Adrenal gland (tissue), 19 donors: ENCODE measurements at places on chromosomes 3 and 15.

GRCh38 chr3:123290962-123291361, 89.2 kb downstream of the SEC22A start:
- DNase-seq: no peak

- DNase-seq: no peak
These were observed 42.1 kb upstream of the NSMCE3 start for GRCh38 chr15:29311696-29312095.

- no peak for DNase-seq
These were observed 80.6 kb upstream of the CTNNB1 start for GRCh38 chr3:41118461-41119390.

GRCh38 chr3:106327696-106328025, 458.8 kb upstream of the CBLB start:
- DNase-seq: no peak

- no peak for DNase-seq
These were observed 36.5 kb downstream of the DAPK2 start for GRCh38 chr15:64009798-64010261.

- DNase-seq: no peak
These were observed 15.4 kb upstream of the RPL24 start for GRCh38 chr3:101701696-101702634.

DNA sequence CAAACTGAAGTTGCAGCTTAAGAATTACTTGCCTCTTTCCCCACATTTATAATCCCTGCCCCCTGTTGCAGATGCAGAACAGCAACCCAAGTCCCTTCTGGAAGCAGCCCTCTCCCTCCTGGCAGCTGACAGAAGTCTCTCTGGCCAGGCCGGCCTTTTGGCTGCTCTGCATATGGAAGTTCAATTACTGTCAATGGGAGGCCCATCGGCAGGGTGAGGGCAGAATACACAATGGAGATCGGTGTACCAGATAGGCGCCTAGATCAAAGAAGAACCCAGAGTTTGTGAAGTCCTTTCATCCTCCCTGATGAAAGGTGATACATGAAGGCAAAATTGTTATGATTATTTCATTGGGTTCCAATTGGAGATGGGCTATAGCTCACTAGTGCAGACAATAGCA, 327.9 kb upstream of the CTNNB1 start:
- no peak for DNase-seq

- no peak for DNase-seq
These were observed 4.9 kb downstream of the TM6SF1 start for GRCh38 chr15:83112233-83112955.

- no peak for DNase-seq
These were observed 29.5 kb upstream of the IL20RB start for GRCh38 chr3:136928240-136928639.

GRCh38 chr3:127794402-127794801, 27.9 kb downstream of the MGLL start:
- no peak for DNase-seq

- DNase-seq: no peak
These were observed 15.0 kb downstream of the KAT2B start for GRCh38 chr3:20055020-20055775.

- DNase-seq: no peak
These were observed 44.8 kb upstream of the SPSB4 start for GRCh38 chr3:141006344-141006743.

DNA sequence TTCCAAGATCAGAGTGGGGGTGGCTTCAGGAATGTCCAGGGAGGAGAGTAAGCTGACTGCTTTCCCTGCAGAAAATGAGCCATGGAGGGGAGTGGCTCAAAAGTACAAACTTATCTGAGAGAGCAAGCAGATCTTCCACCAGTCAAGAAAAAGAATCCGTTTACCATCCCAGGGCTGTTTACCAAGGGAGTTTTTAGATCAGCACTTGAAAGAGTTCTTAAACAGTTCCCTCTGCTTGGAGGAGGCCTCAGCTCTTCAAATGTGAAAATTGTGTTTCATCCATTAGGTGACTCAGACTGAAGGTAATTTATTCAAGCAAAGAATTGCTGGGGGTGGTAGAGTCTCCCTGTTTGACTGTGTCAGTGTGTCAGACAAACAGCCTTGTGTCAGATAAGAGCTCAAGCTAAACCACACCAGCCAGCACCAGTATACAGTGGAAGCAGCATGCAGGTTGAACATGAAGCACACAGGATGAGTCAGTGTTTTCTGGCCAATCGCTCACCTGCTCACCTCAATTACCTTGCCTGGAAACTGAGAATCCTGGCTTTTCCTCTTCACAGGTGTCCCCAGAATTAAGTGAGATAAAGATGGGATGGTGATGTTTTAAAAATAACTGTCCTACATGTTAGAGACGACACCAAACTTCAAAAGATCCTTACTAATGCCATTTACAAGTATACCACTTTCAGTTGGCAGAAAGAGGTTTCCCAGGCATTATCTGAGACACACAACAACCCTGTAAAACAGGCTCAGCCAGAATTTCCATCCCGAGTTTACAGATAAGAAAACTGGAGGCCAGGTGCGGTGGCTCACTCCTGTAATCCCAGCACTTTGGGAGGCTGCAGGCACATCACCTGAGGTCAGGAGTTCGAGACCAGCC, 21.7 kb downstream of the SH3BP5 start:
- DNase-seq: peak; percentile 48

GRCh38 chr3:156037356-156037755, 83.0 kb upstream of the KCNAB1 start:
- no peak for DNase-seq

DNA sequence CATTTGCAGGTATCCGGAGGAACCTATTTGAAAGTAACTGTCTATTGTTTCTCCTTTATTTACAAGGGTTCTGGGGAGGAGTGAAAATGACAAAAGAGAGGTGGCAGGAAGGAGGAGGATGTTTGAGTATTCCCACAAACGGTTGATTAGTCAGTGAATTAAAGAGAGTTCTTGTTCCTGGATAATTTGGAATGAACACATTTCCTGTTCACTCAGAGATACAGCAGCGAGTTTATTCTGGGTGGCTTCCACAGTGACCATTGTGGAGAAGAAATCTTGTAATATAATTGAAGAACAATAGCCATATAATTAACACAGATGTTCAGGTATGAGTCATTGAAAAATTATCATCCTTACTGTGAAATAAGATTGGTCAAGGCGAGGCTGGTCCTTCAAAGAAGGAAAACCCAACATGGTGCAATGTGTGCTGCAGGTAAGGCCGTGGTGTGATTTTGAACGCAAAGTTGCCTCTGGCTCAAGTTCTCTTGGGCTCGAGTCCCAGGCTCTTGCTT, 77.3 kb downstream of the NFKBIZ start:
- DNase-seq: no peak

GRCh38 chr3:15860014-15860934, 62.5 kb upstream of the ANKRD28 start:
- DNase-seq: peak; percentile 45

DNA sequence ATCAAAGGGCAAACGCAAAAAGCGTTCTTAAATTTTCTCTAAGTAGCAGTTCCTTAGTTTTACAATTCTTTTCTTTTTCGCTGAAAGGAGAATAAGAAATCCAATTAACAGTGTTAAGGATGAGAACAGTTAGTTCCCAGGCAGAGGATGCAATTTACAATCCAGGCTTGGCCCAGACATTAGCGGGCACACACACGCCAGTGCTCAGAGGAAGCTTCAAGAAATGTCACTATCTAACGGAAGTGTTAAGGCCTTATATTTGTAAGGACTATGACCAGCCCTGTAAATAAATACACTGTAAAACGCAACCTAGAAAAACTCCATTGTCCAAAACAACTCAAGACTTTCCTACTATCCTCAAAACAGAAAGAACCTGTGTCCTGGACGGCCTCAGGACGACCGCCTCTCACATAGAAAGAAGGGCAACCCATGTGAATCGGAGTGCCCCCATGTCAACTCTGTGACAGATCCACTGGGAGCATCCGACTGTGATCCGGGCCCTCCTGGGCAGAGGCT, 1.3 kb downstream of the ACAP2 start:
- no peak for DNase-seq

DNA sequence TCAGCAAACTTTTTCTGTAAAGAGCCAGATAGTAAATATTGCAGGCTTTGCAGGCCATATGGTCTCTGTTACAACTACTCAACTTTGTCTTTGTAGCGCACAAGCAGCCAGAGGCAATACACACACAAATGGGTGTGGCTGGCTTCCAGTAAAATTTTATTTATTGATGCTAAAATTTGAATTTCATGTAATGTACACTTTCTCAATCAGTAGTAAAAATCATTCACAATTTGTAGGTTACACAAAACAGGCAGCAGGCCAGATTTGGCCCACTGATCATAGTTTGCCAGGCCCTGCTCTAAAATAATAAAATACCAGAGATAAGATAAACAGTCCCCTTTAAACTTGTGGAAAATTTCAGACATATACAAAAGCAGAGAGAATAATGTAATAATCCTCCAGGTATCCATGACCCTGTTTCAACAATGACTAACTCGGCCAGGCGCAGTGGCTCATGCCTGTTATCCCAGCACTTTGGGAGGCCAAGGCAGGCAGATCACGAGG, 330.3 kb downstream of the SHQ1 start:
- no peak for DNase-seq

DNA sequence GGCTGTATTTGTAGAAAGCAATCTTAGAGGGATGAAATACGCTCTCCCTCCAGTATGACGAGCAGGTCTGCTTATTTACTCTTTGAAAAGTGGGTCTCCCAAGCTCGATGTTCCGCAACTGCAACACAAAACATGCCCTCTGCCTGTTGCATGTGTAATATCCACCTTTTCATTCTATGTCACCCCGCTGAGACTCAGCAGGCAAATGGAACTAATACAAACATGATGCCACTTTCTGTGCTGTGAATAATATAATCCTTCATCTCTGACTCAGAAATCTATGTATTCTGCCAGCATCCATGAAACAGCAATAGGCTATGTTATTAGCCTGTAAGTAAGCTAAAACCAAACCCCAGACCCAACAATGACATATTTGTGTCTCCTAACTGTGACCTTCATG, 200.8 kb upstream of the TMCO5A start:
- no peak for DNase-seq
